ENCODE measurements at places on chromosomes 6 and 20.

- DNase-seq, result peak; percentile 11
Measured at GRCh38 chr20:3406481-3407039, 909 bp downstream of the DNAAF9 start.

DNA sequence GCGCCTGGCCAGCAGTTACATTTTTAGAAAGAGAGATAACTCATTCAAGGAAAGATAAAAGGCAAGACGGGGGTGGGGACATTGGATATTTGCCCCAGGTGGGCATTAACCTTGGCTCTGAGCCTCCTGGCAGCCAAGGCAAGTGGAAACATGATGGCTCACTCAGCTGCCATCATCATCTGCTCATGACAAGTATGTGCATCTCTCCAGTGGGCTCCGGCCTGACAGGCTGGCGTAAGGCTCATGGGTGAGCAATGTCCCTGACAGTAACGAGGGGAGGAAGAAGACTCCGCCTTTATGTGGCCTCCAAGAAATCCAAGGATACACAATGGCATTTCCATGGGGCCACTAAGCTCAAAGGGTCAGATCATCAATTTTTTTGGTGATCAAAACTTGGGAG lies 13.3 kb downstream of the ANKRD60 start:
- DNase-seq, result no peak

DNA sequence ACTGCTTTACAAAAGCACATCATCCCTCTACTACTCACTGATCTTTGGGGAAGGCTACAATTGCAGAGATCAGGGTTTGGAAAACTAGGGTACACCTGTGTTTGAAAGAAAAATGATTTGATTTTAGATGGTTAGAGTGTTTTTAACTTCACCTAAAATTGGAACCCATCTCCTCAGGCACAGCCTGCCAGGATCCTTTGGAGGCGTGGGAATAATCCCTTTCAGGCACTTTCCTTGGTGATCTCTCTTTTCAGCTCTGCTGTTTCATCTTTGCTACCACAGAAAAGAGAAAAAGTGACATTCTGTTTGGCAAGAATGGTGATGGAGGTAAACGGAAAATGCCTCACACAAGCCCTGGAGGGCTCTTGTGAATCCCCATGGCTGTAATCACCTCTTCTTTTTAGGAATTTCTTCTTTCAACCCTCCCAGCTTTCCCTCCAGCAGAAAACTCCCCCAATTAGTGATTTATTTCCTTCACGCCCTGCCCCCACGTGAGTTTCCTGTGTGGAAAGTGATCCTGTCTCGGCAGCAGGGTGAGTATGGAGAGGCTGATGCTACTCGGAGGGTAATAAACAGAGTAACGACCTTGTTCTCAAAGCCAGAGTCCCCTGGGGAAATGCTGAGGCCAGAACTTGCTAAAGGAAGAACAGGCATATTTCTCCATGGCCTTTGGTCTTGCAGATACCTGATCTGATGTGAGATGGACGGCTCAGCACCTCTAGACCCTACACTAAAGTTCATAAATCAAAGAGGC lies 9.2 kb downstream of the KCNG1 start:
- DNase-seq, result no peak

DNA sequence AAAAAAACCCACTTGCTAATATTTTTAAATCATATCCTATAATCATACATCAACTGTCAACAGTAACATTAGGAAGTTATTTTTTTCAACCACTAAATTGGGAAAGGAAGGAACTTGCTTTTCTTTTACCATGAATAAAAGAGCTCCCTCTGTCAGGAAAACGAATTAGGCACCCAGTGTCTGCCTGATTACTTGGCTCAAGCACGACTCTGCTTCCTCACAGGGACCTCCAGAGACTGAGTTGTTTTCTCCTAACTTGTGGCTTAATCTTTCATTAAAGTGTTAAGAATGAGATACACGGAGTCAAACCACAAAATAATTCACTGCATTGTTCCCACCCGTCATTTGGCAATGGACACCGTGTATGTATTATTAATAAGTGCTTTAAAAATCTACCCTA lies 1405.1 kb upstream of the EYS start:
- DNase-seq, result no peak

GRCh38 chr6:123007885-123008284 lies 11.8 kb downstream of the CLVS2 start:
- no peak for DNase-seq

DNA sequence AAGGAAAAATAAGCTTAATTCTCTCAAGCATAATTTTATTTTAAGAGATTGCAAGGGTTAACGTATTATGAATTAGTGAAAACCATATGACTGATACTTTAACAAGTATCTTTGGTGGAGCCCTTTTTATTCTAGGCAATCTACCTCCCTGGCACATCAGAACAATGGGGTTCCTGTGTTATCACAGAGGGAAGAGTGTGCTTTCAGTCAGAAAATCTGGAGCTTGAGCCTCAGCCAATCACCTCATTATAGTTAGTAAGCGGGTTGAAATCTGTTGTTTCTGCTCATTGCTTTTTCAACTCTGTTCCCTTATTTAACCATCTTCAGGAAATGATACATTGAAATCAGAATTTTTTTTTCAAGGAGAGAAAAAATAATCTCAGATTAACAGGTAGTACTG lies 391 bp downstream of the ADGRF1 start:
- no peak for DNase-seq

- no peak for DNase-seq
Measured at GRCh38 chr6:35725081-35725708, 11.6 kb upstream of the ARMC12 start.

DNA sequence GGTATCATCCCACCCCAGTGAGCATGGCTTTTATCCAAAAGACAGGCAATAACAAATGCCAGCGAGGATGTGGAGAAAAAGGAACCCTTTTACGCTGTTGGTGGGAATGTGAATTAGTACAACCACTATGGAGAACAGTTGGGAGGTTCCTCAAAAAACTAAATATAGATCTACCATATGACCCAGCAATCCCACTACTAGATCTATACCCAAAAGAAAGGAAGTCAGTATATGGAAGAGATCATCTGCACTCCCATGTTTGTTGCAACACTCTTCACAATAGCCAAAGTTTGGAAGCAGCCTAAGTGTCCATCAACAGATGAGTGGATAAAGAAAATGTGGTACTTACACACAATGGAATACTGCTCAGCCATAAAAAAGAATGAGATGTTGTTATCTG lies 5.9 kb upstream of the KIAA1755 start:
- no peak for DNase-seq

DNA sequence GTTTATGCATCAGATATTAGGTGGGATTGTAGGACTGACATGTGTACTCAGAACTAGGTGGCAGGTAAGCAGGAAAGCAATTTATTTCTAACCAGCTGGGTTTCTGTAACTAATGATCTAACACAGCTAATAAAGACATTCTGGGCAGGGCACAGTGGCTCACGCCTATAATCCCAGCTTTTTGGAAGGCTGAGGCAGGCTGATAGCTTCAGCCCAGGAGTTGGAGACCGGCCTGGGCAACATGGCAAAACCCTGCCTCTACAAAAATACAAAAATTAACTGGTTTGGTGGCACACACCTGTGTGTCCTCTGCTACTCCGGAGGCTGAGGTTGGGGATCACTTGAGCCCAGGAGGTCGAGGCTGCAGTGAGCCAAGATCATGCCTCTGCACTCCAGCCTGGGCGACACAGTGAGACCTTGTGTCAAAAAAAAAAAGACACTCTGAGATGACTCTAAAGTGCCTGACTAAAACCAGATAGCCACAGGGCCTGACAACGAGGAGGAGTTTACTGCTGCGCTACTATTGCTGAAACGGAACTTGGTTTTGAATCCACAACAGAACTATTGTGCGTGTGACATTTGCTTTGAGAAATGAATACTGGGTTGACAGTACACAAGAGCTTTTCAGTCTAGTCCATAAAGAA lies 29.2 kb upstream of the CEP85L start:
- DNase-seq, result no peak

DNA sequence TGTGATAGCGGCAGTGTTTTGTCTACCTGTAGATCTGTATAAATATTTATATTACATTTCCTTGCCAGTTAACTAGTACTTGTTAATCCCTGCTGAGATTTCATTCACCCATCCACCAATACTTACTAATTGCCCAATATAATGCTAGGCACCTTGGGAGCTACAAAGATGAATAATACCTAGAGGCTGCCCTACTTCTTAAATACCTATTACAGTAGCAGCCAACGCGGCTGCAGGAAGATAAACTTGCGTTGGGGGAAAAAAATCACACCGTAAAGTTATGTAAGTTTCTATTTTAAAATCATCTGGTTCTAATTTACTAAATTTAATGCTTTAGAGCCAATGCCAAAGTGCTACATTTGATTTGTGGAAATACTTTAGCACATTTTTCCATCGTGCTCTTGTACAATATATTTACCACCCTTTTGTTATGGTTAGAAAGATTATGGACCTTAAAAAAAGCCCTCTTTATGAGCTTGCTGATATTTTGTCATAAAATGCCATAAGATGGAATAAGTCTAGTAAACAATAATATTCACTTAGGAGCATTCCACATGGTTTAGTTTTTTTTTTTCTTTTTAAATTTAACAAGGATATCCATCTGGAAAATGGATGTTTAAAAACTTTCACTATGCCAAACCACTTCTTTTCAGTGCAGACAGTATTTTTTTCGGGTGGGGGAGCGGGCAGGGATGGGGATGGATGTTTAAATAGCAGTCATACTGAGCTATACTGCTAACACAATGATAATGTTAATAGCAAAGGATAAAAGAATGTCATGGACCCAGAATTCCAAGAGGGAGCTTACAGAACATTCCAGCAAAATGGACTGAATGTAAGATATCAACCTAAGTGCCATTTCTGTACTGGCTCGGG lies 13.2 kb upstream of the NEDD9 start:
- DNase-seq, result no peak

DNA sequence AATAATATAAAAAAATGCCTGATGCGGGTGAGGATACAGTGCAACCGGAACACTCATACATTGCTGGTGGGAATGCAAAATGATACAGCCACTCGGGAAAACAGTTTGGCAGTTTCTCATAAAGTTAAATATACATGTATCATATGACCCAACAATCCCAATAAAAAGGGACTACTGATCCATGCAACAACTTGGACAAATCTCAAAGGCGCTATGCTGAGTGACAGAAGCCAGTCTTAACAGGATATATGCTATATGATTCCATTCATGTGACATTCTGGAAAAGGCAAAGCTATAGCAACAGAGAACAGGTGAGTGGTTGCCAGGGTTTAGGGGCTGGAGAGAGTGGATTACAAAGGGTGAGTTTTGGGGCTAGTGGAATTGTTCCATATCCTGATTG lies 170.2 kb upstream of the MLN start:
- no peak for DNase-seq

- DNase-seq, result no peak
Measured at GRCh38 chr6:47163536-47163935, 121.4 kb upstream of the ADGRF1 start.

DNA sequence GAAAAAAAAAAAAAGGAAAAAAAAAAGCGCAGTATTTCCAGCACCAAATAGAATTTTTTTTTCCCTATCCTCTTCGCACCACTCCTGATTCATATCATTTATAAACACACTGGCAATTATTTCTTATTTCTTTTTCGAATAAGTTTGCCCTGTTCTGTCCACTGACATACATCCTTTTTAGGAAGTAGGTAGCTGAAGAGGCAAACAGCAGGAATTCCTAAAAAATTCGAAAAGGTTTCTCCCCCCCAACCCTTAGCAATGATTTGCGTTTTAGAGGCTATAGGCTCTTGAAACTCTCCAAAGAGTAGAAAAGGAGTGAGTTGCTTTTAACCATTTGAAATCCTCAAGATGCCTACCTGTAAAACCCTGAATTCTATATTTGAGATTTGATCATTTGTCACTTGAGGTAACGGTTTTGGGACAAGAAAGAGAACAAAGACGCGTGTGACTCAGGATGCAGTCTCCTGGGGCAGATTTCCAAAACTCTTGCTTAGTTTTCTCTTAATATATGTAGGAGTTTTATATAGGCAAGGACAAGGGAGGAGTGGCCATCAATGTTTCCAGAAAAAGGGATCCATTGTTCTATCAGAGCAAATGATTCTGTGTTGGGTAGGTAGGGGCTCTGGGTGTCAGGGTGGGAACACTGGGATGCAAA lies 531 bp upstream of the CCN2 start:
- DNase-seq, result no peak

DNA sequence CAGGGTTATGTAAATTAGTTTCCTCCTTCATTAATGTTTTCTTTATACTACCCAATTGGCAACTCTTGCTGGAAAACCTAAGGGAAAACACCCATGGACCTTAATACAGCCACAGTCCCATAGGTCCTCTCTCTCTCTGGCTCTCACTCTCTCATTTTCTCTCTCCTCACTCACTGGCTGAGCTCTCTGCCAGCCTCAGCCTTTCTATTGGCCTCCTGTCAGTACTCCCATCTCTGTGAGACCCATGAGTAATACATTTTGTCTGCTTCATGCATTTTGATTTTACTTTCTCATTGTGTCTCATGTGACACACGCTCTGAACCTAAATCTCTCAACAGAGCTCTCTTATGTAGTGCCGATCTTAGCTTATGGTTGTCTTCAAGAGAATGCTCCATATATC lies 907.5 kb downstream of the C6orf118 start:
- no peak for DNase-seq

- no peak for DNase-seq
Measured at GRCh38 chr6:44051515-44051914, 75.7 kb downstream of the MRPL14 start.

DNA sequence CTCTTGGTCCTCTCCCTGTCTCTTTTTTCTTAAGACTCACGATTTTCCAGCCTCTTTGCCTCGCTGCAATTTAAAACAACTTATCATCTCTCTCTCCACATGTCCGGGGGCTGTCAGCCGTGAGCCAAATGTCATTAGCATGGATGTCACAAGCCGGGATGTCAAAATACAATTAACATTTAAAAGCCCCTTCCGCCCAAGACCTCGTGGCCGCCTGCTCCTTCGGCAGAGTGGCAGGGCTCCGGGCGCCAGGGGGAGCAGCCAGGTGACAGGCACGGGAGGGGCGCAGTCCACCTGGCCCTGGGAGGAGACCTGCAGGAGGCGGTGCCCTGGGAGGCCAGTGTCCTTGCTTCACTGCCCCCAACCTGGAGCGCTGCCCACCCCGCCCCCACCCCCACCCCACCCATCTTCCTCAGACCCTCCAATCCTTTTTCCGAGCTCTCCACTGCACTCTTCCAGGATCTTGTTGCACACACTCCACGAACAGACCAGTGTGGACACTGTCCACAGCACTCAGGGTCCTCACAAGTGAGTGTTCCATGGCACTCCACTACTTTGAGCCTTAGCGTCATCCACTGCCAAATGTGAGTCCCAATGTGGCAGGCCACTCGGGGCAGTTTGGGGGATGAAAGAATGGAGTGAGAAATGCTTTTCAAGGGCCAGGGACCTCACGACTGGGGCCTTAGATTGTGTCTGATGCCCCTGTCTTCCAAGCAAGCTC lies 5.6 kb upstream of the GRM4 start:
- no peak for DNase-seq
